B cell (primary cell): ENCODE measurements at places on chromosomes 5 and 9.

- DNase-seq: no peak
Observed at GRCh38 chr5:5475975-5476374, 53.5 kb downstream of the ICE1 start.

DNA sequence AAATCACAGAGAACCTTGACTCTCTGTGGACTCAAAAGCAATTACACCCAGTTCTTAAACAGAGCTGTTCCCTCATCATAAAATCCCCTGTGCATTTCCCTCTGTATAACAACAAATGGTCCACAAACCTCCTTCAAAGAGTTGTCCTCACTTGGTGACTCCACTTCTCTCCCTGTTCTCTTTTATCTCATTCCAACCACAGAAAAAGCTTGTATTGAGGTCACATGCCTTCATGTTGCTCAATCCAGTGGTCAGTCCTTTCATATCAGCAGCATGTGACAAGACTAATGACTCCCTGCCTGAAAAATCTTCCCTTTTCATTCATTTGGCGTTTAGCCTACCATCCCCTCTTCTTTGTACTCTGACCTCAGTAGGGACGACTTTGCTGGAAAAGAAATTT is 158.0 kb downstream of the DEPDC1B start:
- DNase-seq: no peak

GRCh38 chr5:149062371-149063016 is 368 bp downstream of the SH3TC2 start:
- DNase-seq: no peak

DNA sequence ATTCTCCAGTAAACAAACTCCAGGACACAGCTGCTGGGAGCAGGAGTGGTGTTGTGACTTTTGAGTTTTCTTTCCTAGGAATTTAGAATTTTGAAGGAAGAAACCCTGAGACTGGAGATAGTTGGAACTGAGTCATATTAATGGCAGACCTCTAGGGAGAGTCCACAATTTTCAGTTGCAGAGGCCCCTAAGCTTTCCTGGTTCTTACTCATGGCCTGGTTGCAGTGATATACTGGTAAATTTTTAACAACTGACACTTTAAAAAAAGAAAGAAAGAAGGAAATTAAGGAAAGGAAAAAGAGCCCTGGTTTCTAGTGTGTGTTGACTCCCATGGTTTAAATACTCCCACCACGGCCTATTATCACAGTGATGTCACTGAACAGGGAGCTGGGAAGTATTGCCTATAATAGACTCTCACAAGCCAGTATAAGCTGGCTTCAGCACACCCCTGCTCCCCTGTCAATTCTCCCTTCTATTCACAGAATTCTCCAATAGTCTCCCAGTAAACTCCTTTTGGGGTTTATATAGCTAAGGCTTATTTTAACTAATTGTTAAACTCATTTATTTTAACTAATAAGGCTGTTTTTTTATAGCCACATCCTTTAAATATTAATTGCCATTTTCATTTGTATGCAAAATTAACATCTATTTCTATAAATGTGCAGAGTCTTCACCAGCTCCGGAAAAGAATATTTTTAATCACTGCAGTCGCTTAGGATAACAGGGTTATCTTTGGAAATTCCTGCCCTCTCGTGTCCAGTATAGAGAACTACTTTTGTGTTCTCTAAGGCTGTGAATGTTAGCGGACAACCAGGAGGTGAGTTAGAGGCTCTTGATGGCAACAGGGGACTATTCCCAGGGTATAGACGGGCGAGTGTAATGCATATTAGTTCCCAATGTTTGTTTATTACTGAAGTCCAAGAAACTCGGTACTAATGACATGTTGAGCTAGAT is 59.7 kb downstream of the GGTA1 start:
- no peak for DNase-seq

- DNase-seq: no peak
Observed at GRCh38 chr5:118902656-118903438, 85.5 kb downstream of the DTWD2 start.

DNA sequence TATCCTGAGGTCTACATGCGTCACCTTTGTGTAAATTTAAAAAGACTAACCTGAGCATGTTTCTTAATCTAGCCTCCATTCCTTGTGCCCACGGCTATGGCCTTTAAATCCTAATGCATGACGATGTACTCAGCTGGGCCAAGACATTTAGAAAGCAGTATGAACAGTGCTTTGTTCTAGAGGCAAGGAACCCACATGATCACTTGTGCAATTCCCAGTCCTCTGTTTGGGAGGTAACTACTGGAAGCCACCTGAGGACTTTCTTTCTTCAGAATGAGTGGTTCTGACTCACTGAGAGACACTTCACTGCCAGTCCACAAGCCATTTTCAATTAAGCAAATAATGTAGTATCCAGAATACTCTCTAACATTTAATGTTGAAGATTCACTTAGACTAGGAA is 181.3 kb downstream of the RAB3C start:
- DNase-seq: no peak
